ENCODE measurements at places on chromosomes 7 and 10. TPM values are rescaled to one million over a fixed set of nuclear protein-coding genes. Genes with fewer than 3 reads are reported as not detected.

DNA sequence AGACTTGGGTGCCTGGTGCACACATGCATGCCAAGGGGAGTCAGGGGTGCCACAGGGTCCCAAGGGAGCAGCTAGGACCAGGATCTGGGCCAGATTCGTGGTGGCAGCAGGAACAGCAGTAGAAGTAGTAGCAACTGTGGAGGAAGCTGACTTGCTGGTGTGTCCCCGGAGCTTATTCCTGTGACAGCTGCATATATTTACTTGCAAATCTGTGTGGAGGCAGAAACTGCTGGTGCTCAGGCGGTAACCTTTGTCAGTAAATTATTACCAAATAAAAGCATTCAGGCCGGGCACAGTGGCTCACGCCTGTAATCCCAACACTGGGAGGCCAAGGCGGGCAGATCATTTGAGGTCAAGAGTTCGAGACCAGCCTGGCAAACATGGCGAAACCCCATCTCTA lies 67.4 kb upstream of the RAB18 start:
- no peak for DNase-seq

Gene PRSS37
- total RNA-seq, result not detected

- no peak for DNase-seq
These were observed 34.4 kb downstream of the CCDC71L start for GRCh38 chr7:106626376-106627164.

- no peak for DNase-seq
These were observed 4.4 kb downstream of the PRKAR2B start for GRCh38 chr7:107048783-107049418.
